ENCODE measurements at places on chromosomes 3 and 15.

DNA sequence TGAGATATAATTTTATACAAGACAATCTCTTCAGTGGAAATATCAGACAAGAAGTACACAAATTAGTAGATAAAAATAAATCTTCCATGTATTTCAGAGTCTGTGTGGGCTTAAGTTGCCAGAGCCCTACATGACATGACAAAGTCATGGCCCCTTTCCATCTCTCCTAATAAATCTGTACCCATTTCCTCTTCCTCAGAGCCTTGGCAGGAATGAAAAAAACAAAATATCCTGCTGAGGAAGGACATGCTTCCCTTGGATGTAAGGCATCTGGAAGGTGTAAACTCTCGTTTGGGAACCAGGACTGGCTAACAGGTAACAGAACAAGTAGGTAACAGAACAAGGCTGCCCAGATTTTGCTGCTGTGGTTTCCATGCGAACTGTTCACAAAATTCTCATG is 148.1 kb downstream of the SNRK start:
- ATAC-seq = no peak

DNA sequence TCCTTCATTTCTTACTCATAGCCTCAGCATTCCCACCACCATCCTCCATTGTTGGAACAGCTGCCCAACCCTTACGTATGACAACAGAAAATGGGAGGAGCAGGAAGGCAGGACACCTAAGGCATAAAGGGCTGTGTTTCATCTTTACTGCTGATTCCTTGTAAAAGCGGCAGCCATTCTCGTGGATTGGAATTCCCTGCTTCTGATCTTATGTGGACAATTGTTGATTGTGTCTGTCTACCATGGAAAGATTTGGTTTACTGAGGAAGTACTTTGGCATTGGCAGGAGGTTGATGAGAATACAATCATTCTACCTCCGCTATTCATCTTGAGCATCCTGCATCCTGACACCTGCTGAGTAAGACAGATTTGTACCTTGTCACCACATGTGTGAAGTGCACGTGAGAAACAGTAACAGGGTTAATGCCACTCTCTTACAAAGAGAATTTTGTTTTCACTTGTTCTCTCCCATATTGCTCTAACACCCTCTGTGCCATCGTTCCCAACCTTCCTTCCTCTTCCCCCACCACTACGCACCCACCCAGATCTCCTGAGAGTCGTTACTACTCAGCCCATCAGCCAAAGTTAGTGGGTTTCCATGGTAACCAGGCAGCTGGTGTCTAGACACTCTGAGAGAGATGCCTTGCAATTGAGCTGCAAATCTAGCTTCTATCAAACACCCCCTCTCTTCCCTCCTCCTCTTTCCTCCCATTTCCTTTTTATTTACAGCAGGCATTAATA is 75.7 kb downstream of the GAP43 start:
- peak; percentile 57 for ATAC-seq

DNA sequence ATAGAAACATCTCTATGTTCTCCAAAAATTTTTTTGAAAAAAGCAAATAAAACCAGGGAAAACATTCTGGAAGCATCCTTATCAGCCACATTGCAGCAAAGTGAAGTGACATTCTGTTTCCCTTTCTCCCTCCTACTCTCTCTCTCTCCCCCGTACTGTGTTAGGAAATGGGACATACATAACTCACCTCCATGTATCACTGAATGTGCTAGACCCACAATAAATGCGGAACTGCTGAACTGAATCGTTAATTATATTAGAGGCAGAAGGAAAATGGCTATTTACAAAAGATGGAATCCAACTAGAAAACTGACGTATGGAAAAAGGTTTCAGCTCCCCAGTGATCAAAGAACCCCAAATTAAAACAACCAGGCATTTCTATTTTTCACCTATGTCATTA is 129.8 kb downstream of the MINAR1 start:
- ATAC-seq = no peak

DNA sequence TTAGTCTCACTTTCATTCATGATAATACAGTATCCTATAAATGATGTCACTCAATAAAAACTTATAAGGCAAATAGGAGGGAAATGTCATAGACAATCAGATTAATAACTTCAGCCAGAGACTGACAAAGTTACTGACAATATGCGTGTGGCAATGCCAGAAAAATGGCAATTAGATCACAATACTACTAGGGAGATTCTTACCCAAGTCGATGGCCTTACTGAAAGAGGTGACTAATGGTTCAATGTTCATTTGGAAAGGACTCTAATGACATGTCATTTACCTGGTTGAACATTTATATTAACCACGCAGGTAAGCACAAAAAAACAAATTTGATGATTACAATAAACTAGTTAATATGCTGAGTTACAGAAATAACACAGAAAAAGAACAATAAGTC is 45.9 kb upstream of the WDR5B start:
- ATAC-seq = no peak

- no peak for ATAC-seq
Measured at GRCh38 chr3:35849963-35850362, 210.6 kb downstream of the ARPP21 start.

- ATAC-seq = peak; percentile 46
Measured at GRCh38 chr3:55654123-55654760, 167.1 kb upstream of the WNT5A start.

- no peak for ATAC-seq
Measured at GRCh38 chr15:48560321-48561051, 85.0 kb downstream of the FBN1 start.

DNA sequence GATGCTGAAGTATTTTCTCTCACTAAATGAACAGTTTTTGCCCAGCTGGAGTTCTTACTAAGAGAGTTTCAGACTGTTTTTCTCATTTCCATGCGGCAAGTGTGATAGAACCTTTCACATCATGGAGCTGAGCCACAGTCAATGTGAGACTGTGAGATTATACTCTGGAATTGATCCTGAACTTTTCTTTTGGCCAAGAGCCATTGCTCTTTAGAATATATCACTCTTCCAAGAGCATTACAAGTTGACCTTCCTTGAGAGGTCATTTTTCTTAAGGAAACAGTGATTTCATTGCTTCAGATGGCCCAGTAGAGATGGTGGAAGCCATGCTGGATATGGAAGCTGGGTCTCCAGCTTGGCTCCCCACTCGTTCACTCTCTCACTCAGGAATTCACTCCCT is 212.9 kb upstream of the UMPS start:
- no peak for ATAC-seq

- no peak for ATAC-seq
Measured at GRCh38 chr3:143693506-143693905, 154.8 kb downstream of the SLC9A9 start.

- ATAC-seq = no peak
Measured at GRCh38 chr15:88491158-88491557, 23.6 kb downstream of the MRPS11 start.

DNA sequence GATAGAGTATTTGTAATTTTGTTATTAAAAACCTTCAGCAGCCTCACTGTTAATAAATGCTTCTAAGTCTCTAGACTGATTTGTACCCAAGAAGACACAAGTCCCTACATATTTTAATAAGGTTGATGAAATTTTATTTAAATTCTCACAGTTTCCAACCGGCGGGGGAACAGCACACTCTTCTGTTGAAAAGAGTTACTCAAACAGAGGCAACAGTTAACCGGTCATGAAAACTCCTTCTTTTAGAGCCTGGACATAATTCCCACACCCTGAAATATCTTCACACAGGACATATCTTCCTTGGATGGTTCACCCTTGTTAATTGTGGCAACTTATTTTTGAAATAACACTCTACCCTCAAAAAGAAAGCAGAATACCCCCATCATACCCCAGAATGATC is 278.8 kb downstream of the FOXP1 start:
- ATAC-seq = peak; percentile 47

- ATAC-seq = no peak
Measured at GRCh38 chr3:10299679-10300078, 6.9 kb upstream of the GHRL start.
